ENCODE measurements at places on chromosomes 16 and 17. TPM values are rescaled to one million over a fixed set of nuclear protein-coding genes. Genes with fewer than 3 reads are reported as not detected.

The PDILT gene
- not detected for total RNA-seq

The WSCD1 gene
- 0.26 TPM for total RNA-seq

The SLC52A1 gene
- total RNA-seq = 0.53 TPM

The ZP2 gene
- not detected for total RNA-seq

GRCh38 chr16:24253192-24253591, 2.9 kb upstream of the CACNG3 start:
- DNase-seq = peak; percentile 45

DNA sequence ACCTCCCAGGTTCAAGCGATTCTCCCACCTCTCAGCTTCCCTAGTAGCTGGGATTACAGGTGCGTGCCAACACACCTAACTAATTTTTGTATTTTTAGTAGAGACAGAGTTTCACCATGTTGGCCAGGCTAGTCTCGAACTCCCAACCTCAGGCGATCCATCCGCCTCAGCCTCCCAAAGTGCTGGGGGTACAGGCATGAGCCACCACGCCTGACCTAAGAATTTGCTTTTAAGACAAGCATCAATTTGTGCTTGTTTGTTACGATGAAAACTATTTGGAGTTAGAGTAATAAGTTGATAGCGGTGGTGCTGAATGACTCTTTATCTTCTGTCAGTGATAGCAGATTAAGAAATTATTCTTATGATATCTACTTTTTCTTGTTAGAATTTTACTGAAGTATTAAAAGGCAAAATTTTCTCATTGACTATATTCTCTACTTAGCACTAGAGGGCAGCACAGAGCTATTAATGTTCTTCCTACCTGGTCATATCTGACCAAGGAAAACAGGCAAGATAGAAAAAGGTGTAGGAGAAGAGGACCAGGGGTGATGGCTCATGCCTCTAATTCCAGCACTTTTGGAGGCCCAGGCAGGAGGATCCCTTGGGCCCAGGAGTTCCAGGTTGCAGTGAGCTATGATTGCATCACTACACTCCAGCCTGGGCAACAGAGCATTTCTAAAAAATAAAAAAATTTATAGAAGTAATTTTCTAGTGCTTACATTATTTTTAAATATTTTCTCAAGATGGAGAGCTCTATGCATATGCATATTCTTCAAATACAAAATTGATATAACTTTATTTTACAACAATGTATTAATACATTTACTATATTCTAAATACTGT, 24.5 kb downstream of the STXBP4 start:
- DNase-seq = peak; percentile 45

DNA sequence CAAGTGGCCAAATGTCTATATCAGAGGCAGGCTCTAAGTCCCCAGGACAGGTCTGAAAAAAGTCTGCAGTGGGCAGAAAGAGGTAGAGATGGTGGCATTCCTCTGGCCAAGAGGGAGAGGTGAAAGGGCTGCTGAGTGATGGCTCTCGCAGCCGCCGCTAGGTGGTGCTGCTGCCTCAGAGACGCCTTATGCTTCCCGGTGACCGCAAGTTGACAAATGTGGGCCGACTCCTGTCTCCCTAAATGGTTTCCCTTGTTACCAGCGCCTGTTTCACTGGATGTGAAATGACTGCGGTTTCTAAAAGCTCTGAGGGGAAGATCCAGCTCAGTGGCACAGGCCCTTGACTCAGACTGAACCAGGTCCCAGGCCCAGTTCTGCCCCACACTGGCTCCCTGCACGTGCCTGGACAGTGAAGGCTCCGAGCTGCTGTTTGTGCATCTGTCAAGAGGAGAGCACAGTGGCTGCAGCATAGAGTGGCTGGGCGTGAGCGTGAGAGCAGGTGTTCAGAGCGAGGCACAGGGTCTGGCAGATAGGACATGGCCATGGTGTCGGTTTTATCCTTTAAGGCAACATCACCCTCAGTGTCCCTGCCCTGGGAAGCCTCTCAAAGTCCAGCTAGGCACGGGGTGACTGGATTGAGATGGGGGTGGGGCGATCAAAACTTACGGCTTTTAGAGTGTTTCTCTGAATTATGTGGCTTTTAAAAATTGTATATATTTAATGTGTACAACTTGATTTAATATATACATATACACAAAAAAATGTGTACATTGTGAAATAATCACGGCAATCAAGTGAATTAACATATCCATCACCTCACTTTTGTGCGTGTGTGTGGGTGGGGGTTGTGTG, 19.9 kb downstream of the CLEC16A start:
- DNase-seq = peak; percentile 59

DNA sequence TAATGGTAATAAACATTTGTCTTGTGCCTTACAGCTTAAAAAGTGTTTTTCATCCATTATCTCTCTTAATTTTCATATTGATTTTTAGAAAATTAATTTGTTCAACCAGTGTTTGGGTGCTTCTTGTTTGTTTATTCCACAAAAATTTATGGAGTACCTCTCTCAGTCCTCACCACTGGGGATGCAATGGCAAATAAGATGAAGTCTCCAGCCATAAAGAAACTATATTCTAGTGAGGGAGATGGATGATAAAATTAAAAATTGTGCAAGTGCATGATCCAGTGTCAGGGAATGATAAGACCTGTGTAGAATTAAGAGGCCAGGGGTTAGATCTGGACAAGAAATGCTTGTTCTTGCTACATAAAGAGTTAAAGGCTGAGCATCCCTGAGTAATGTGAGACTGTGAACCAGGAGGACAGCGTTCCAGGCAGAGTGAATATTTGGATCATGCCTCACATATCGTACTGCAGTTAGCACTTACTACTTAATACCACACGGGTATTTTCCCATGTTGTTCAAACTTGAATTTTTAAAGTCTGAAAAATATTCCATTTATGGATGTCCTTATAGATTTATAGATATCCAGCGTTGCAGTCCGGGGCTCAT, 535.7 kb upstream of the HSBP1 start:
- no peak for DNase-seq
